ENCODE measurements at places on chromosomes 5 and 9.

GRCh38 chr9:12595400-12595799 lies 97.8 kb upstream of the TYRP1 start:
- DNase-seq, result no peak

DNA sequence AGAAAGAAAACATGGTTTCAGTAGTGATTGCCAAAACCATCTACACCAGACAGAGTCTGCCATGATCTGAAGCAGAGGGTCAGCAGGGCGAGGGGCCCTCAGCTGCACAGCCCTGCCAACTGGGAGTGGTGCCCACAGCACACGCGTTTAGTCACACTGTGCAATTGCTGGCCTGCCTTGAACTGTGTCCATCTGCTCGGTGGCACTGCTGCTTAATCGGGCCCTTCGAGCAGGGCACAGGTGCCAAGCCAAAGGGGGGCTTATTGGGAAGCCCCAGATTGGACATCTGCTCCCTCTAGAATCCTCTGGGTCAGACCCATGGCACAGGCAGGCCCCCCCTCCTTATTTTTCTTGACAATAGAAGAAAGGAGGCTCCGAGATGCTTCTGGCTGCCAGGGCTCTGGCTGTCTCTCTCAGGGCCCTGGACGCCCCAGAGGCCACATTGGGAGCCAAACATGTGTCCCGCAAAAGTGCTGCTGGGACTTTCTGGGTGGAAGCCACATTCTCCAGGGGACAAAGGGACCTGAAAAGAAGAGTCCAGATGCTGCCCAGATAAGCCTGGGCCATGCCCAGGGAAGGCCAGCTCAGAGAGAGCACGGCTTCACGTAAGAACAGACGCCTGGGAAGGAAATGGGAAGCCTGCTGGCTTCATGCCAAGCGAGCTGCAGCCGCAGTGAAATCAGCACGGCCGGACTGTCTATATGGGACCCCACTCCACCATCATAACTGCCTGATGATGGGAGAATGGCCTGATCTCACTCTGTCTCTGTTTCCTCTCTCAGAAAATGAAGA lies 349.2 kb downstream of the GADD45G start:
- DNase-seq, result no peak

GRCh38 chr9:108271646-108272348 lies 584.0 kb downstream of the ACTL7B start:
- no peak for DNase-seq

DNA sequence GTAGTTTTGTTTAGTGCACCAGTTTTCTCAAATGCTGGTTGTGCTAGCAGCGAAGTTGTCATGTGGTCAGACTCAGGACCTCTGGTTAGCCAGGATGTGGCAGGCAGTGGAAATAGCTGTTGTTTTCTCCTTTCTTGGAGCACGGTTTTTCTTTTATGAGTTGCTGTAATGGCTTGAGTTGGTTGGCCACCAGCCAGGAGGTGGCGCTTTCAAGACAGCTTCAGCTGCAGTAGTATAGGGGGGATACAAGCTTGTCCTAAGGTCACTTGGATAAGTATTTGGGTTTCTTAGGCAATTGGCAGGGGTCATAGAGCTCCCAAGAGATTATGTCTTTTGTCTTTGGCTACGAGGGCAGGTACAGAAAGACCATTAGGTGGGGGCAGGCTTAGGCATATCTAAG lies 274.2 kb upstream of the TARS1 start:
- DNase-seq, result no peak

DNA sequence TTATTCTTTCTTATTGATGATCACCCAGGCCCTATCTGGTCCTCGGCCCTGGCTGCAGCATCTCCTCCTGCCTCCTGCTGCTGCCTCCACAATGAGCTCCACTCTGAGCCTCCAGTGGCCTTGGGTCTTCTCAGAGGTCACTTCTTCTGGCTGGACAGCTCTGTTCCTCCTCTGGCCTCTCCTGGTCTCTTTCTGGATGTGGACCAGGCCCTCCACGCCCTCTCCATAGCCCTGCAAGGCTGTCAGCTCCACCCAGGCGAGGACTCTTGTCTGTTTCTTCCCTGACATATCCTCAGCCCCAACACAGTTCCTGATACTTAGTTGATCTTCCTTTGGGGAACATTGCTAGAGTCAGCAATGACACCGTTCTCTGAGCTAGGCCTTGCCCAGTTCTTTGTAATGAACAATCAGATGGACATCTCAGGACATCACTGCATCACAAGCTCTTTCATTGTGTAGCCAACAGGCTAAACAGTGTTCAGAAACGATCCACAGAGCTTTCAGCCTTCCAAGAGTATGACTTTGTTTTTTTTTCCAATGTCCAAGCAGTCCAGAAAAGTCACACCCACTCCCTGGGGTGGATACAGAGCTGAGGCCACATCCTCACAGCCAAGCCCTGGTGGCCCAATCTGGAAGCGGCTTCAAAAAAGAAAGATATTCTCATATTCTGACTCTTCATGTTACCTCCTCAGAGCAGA lies 62.5 kb upstream of the DNAH5 start:
- DNase-seq, result no peak

DNA sequence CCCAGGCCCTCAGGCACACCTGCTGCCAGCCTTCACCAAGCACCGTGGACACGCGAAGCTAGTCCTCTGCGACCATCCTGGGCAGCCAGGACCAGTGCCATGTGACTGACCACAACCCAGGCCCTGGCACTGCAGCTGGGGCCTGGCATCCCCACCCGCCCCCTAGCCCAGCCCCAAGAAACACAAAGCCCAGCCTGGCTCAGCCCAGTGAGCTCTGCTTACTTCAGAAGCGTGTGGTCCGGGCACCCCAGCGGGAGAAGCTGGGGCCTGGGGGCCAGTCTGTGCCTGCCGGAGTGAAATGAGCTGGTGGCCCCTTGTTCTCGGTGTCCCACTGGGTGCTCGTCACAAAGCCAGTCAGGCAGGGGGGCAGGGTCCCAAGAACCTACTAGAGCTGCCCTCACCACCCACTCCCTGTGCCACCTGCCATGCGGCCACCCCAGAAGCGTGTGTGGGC lies 87.9 kb downstream of the KCNT1 start:
- no peak for DNase-seq

DNA sequence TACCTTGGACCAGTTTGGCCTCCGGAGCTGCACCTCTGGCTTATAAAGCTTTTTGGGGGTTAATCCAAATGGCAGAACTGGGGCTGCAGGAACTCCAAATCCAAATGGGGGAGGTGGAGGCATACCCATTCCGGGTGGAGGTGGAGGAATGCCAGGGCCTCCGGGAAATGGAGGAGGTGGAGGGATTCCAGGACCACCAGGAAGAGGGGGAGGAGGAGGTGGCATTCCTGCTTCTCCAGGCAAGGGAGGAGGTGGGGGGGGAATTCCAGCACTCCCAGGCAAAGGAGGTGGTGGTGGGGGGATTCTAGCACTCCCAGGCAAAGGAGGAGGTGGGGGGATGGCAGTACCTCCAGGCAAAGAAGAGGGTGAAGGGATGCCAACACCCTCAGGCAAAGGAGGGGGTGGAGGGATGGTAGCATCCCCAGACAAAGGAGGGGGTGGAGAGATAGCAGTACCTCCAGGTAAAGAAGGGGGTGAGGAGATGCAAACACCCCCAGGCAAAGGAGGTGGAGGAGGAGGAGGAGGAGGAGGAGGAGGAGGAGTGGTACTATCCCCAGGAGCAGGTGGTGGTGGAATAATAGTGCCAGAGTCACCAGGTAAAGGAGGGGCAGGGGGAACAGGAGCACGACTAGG lies 45.2 kb downstream of the DIAPH1 start:
- DNase-seq, result no peak

- no peak for DNase-seq
Measured at GRCh38 chr5:151772846-151773561, 1.2 kb downstream of the G3BP1 start.

DNA sequence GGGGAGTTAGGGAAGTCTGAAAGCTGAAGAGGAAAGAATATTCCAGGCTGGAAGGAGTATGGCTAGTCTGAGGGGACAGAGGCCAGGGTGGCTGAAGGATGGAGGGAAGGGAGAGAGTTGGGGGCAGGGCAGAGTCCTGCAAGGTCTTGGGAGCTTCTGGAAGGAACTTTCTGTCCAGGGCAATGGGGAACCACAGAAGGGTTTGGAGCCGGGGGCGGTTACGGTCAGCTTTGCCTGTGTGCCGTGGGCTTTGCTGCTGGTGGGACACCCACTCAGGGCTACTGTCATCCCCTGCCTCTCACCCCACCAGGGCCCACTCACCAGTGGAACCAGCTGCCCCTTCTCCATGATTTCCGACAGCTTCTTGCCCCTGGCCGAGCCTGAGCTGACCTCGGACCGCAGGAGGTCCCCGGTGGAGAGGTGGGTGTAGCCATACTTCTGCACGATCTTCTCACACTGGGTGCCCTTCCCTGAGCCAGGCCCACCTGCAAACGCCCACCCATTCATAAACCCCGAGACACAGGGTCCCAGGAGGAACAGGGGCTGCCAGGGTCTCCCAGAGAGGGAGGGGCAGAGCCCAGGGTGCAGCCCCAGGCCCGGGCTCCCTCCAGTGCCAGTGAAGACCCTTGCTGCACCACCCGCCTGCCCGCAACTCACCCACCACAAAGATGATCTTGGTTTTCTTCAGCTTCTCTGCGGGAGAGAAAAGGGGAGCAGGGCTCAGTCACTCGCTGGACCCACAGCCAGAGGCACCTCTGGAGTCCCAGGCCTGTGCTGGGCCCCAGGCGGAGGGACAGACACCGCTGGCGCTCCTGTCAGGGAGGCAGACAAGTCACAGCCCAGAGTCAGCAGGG lies 4.9 kb downstream of the AK1 start:
- DNase-seq, result no peak

GRCh38 chr5:151034422-151035379 lies 14.3 kb downstream of the GPX3 start:
- no peak for DNase-seq

DNA sequence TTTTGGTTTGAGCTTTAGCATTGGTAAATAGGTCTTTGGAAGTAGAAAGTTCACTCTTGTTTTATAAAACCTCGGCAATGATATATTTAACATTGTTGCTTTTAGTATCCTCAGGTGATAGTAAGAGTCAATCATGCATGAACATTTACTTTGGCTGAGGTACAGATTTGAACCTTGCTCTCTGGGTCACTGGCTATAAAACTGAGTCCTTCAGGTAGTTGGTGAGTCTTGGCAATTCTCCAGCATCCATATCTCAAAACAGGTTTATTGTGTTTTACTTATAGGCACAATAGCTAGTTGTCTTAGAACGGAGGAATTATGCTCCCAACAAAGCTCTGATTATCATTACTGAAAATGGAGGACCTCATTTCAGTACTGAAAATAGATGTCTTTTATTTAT lies 75.1 kb downstream of the MAT2B start:
- DNase-seq, result no peak

DNA sequence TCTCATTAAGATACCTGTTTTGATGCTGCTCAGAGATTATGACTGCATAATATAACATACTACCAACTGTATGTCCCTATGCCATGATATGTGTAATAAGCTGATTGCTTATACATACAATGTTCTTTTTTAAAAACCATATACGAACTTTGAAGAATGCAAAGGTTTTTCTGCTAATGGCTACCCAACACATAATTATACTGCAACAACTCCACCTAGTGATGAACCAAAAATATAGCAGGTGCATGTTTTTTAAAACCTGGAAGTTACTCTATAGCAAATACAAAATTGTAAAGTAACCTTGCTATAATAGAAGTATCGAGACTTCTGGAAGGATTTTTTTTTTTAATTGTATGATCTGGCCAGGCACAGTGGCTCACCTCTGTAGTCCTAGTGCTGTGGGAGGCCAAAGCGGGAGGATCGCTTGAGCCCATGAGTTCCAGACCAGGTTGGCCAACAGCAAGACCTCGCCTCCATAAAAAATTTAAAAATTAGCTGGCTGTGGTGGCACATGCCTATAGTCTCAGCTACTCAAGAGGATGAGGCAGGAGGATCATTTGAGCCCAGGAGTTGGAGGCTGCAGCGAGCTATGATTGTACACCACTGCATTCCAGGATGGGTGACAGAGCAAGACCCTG lies 49.1 kb downstream of the HOMER1 start:
- no peak for DNase-seq

GRCh38 chr5:66897356-66897755 lies 299.2 kb downstream of the CD180 start:
- no peak for DNase-seq

GRCh38 chr5:141298376-141298775 lies 5.5 kb downstream of the SLC25A2 start:
- no peak for DNase-seq

DNA sequence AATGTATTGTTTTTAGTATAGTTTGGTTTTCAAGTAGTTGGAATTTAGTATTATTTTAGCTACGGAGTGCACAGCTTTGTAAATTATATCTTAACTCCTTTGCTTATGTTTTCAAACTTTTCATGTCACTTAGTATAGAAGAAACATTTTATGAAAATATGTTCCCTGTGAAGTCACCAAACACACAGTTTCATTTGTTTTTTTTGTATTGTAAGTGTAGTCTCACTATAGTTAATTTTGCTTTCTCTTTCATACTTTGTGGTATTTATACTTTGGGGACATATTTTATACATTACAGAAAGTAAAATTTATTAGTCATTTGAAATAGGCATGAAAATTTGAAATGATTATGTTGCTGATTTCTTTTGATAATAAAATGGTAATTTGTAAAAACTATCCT lies 5.0 kb downstream of the CHSY3 start:
- DNase-seq, result no peak

- no peak for DNase-seq
Measured at GRCh38 chr5:95759634-95760033, 28.5 kb downstream of the RHOBTB3 start.

DNA sequence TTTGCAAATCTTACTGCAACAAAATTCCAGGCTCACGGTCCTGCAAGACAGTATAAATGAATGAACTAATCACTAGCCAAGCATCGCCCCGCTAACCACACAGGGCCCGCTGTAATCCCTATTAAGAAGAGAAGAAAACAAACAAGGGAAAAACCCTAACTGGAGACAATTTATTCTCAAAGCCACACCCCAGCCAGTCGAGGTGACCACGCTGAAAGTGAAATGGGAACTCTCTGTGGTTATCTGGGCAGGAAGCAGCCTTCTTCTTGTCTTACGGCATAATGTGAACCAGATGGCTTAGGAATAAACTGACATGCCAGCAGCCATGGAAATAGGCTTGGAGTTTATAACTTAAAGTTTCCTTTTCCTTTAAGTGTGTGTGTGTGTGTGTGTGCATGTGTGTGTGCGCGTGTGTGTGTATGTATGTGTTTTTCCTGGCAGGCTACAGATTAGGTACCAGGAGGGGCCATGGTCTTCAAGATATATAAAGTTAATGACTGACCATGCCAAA lies 120.2 kb downstream of the SEMA6A start:
- no peak for DNase-seq

- DNase-seq, result no peak
Measured at GRCh38 chr9:81885602-81886001, 42.6 kb upstream of the SPATA31D4 start.

- DNase-seq, result no peak
Measured at GRCh38 chr5:179422213-179422855, 77.1 kb upstream of the ADAMTS2 start.

DNA sequence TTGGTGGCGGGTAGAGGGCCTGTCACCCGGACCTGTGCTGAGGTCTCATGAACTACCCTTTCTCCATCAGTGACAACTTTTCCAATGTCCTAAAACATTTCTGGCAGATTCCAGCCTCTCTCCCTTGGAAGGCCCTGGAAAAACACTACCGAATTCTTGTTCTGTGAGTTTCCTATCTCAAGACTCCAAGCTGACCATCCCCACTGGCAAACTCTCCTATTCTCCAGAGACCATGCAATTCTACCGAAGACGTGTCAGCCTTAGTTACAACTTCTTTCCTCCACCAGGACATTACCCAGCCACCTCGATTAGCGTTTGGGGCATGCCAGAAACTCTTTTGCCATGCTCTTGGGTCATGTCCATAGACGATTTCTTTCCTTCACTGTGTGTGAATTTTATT lies 26.8 kb upstream of the GABRP start:
- DNase-seq, result no peak

GRCh38 chr9:135221951-135222631 lies 134.6 kb downstream of the OLFM1 start:
- DNase-seq, result no peak
